ENCODE measurements at places on chromosomes 5 and 9. TPM values are rescaled to one million over a fixed set of nuclear protein-coding genes. Genes with fewer than 3 reads are reported as not detected.

The RABL6 gene
- 170 TPM for polyA plus RNA-seq

The CD72 gene
- 2.0 TPM for polyA plus RNA-seq

The IGFBPL1 gene
- polyA plus RNA-seq: 218 TPM

GRCh38 chr9:68551191-68551590 lies 10.5 kb upstream of the TMEM252 start:
- DNase-seq: no peak

- DNase-seq: peak; percentile 92
Measured at GRCh38 chr9:129320575-129321285, 142.7 kb upstream of the IER5L start.

GRCh38 chr9:133785753-133786370 lies 47.7 kb upstream of the SARDH start:
- DNase-seq: no peak

DNA sequence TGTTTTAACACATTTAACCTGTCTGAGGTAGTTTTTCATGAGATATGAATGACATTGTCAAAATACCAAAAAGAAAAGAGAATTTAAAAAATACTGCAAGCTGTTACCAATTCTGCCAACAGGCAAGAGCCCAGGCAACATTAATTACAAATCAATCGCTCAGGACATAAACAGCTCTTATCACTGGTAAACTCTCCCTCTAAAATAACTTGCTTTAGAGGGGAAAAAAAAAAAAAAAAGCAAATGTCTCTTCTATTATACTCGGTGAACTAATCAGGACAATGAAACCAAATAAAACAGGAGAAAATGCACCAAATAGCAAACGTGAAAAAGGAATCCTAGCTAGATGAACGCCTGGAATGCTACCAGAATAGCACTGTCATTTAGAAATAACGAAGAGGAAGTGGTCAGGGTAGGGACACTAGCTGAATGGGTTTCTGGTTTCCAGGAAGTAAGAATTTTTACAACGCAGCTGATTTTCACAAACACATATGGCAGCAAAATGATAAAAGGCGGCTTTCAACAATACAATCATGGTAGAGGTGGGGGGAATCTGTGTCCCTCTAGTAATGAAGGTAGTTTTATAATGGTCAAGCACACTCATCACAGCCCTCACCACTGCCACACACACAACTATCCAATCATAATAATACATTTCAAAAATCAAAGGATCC lies 94.9 kb downstream of the DENND1A start:
- no peak for DNase-seq

DNA sequence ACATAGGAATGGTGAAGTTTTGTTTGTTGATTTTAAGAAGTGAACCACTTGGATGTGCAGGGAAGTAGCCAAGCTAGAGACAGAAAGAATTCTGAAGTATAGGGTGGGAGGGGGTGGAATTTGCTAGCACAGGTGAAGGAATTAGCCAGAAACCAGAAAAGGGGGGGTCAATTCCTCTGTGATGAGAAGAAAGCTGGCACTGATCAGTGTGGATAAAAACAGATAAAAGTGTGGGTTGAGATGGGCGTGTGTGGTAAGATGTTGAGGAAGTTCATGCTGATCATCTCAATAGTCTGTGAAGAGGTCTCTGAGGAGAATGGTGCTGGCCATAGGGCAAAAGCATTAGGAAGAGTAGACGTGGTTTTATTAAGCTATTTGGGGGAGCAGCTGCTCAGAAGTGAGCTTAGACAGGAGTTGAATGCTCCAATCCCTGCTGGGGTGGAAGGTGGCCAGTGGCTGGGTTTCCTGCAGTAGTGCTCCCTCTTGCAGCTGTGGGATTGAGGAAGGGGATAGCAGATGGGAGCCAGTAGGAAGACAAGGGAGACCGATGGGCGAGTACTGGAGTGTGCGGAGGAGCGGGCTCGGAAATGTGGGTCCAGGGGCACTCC lies 88.7 kb upstream of the ELL2 start:
- DNase-seq: no peak

DNA sequence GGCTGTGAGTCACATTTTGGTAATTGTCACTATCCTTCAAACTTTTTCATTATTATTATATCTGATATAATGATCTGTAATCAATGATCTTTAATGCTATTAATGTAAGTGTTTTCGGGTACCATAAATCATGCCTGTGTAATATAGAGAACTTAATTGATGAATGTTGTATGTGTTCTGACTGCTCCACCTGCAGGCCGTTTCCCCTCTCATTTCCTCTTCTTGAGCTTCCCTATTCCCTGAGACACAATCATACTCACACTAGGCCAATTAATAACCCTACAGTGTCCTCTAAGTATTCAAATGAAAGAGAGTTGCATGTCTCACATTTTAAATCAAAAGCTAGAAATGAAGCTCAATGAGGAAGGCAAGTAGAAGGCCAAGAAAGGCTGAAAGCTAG lies 420.9 kb upstream of the SGCD start:
- no peak for DNase-seq

DNA sequence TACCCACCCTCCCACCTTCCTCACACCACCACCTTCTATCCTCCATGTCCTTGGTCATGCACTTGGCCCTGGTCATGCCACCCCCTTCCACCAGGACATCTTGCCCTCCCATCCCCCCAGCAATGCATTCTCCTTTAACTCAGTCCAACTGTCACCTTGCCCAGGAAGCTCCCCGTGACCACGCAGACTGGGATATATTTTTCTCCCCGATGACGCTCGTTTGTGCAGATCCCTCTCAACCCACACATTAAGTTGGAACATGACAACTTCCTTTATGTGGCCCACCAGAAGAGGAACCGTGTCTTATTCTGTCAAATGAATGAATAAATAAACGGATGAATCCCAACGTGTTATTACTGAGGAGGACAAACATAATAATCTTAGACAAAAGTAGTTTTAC lies 82.8 kb upstream of the TAS2R1 start:
- no peak for DNase-seq

Measured in brain (organoid and tissue), 16 donors.